ENCODE measurements at places on chromosomes 5 and 9.

GRCh38 chr9:107112707-107113243 lies 170.3 kb upstream of the RAD23B start:
- no peak for DNase-seq

DNA sequence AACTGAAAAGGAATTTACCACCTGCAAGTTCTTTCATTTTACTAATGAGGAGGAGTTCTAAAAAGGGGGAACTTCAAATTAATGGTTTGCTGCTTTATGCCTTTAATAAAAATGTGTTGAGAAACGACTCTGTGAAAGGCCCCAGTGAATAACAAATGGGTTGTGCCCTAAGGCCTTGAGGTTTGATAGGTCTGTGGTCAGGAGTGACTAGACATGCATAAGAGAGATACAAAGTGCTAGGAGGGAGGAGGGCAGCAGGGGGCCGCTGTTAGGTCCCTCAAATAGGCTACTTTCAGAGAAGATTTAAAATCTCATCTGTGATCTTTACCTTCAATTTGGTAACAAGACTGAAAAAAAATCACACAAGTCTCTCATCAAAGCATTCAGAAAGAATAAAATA lies 58.3 kb downstream of the FAM81B start:
- peak; percentile 28 for DNase-seq

GRCh38 chr9:132827366-132827765 lies 50.7 kb downstream of the AK8 start:
- no peak for DNase-seq

DNA sequence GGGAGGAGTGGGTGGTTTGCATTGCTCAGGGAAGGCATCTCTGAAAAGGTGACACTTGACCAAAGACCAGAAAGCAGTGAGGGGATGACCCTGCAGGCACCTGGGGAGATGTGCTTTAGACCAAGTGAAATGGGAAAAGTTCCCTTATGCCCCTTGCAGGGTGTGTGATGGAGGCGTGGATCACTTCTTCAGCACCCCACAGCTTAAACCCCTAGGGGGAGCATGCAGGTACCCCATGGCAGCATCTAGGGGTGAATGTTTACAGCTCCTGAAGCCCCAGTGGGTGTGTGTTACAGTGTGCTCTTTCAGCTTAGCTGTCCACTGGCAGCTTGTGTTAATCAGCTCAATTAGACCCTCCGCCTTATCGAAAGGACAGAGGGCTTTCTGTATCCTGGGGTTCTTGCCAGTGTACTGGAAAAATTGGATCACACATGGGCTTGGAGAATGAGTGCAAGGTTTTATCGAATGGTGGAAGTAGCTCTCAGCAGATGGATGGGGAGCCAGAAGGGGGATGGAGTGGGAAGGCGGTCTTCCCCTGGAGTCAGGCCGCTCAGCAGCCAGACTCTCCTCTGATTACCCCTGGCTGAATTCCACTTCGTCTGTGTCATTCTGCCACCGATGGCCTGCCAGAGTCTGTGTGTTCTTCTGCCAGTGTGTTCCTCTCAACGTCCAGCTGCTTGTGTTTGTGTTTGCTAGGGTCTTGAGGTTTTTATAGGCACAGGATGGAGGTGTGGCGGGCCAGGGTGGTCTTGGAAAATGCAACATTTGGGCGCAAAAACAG lies 6.3 kb downstream of the BHMT2 start:
- no peak for DNase-seq

- peak; percentile 42 for DNase-seq
Observed at GRCh38 chr5:53095217-53095616, 14.3 kb downstream of the MOCS2 start.

GRCh38 chr5:65113771-65114170 lies 345.0 kb downstream of the CWC27 start:
- DNase-seq, result no peak

Data from SK-MEL-5 (cell line).